ENCODE measurements at places on chromosomes 16 and 17.

GRCh38 chr17:7039832-7040231 lies 4.0 kb downstream of the SLC16A13 start:
- no peak for DNase-seq

GRCh38 chr16:15608398-15609285 lies 34.3 kb downstream of the MARF1 start:
- no peak for DNase-seq

DNA sequence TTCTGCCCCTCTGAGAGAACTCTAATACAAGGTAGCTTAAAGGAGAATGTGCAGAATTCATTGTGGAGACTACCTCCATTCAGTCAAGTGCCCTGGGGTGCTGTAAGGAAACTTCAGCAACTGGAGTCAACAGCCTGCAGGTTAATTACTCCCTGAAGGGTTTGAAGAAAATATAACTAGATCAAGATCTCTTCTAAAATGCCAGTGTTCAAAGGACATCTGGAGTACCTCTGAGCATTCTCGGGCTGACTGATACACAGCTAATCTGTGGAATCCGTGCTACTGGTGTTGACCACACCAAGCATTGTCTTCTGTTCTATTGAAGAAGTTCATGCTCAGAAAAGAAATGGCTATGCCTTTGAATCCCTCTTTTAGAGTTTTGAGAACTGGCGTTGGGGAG lies 11.5 kb upstream of the ATXN1L start:
- DNase-seq: no peak

DNA sequence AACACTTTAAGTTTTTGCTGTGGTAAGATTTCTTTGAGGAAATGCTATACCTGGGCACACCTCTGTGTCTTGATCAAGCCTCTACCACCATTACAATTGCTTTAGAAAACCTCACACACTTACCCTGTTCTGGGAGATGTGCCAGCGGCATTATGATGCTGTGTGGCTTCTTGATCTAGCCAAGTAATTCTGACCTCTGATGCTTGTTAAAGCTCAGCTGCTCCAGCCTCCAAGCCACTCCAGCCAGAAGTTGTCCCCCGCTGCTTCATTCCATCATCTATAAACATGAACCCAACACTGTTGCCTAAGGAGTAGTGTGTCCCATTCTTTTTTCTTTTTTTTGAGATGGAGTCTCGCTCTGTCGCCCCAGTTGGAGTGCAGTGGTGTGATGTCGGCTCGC lies 60.1 kb downstream of the CYLD start:
- no peak for DNase-seq

DNA sequence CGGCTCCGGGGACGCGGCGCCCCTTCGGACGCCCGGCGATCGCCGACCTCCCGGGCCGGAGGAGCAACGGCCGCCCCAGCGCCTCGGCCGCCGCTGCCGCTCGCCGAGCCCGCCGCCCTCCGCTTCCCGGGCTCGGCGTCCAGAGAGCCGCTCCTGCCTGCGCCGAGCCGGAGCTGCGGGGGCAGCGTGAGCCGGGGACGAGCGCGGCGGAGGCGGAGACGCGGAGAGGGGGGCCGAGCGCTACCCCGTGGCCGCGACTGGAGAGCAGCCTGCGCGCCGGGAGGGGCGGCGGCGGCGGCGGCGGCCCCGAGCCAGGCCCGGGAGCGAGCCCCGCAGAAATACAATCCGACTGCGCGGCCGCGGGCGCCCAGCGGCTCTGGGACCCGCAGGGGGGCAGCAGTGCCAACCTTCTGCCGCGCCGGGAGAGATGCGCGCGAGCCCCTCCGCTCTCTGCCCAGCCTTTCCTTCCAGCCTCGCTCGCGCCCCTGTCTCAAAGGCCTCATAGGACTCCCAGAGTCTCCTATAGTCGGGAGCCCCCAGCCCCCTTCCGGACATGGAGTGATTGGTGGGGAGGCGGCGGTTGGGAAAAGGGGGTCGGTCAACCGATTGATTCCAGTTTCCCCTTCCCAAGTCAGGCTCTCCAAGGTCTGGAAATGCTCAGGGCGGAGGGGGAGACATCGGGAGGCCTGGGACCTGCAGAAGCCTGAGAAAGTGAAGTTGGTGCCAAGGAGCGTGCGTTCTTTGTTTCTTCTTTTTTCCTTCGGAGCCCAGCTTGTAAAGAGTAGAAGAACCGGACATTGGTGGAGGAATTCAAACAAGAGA lies 1.0 kb upstream of the SDK2 start:
- DNase-seq: peak; percentile 74

DNA sequence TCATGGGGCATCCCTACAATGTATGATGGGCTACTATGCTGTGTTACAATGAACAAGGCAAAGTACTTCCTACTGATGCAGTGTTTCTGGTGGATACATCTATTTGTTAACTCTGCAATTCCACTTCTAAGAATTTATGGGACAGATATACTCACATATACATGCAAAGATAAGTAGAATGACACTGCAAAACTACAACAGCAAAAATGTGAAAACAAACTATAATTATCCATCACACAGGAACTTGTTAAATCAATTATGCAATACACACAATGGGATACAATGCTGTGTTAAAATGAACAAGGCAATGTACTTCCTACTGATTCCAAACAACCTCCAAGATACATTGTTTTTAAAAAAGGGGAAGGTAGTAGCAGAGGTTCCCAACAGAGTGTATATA lies 3.2 kb downstream of the DDX52 start:
- DNase-seq: no peak

- no peak for DNase-seq
These were observed 26.9 kb downstream of the NSMCE1 start for GRCh38 chr16:27241658-27242057.
